ENCODE measurements at places on chromosomes 11 and 22.

DNA sequence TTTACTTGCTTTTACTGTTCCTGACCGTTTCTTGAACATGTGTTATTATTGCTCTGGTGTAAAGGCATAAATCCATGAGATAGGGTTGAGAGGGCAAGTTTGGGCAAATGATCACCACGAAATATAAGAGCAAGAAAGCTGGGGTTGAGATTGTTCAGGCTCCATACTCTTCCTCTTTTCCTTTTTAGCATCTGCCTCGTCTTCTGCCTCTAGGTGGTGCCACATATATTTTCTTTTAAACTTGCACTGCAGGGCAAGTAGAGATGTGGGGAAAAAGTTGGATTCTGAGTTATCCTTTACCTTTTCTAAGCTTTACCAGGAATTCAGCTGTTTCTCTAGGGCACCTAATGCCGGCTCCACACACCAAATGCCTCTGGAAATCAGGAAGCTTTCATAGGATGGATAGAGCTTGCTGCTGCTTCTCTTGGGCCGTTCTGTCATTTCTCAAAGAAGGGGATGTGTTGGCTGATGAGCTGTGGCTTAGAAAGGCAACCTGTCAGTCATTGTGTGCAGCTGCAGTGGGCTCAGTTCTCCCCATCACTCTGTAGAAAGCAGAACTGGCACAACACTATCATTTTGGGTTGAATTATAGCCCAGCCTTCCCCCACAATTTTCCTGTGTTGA lies 98.2 kb downstream of the LDLRAD3 start:
- DNase-seq = no peak

GRCh38 chr11:86535773-86536172 lies 136.6 kb downstream of the ME3 start:
- no peak for DNase-seq

GRCh38 chr11:66340596-66341501 lies 4.1 kb downstream of the BRMS1 start:
- peak; percentile 44 for DNase-seq

DNA sequence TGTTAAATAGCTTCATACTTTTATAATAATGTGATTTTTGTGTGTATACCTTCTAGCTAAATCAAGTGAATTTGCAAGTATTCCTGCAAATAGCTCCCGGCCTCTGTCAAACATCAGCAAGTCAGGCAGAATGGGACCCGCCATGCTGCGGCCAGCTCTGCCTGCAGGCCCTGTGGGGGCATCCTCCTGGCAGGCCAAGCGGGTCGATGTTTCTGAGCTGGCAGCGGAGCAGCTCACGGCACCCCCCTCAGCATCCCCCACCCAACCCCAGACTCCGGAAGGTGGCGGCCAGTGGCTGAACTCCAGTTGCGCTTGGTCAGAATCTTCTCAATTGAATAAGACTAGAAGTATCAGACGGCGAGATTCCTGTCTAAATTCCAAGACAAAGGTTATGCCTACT lies 19.3 kb downstream of the GTSE1 start:
- DNase-seq = no peak

DNA sequence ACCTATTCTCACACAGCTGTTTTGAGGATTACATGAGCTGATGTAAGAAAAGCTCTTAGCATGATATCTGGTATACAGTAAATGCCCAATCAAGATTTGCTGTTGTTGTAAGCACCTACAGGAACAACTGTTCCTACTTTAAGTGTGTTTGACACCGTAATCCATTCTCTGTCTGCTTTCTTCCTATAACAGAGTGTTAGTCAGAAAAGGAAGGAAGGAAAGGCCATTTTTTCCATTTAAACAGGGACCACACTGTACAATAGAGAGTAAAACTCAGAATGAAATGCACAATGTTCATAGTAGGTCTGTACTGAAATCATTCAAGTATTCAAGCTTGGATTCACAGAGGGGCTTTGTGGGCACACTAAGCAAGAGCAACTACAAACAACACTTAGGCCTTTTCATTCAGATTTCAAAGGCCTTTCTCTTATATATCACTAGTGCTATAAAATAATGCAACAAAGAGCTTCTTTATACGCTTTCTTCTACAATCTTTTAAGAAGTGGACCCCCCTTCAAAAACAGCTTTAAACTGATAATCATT lies 21.5 kb downstream of the MTCH2 start:
- no peak for DNase-seq

GRCh38 chr22:45227645-45228400 lies 12.9 kb downstream of the KIAA0930 start:
- peak; percentile 49 for DNase-seq

GRCh38 chr22:49753276-49753890 lies 74.3 kb downstream of the BRD1 start:
- DNase-seq = no peak

- DNase-seq = peak; percentile 41
These were observed 29.3 kb downstream of the EIF3F start for GRCh38 chr11:8016440-8016839.

GRCh38 chr11:28144808-28145207 lies 36.6 kb downstream of the METTL15 start:
- no peak for DNase-seq

DNA sequence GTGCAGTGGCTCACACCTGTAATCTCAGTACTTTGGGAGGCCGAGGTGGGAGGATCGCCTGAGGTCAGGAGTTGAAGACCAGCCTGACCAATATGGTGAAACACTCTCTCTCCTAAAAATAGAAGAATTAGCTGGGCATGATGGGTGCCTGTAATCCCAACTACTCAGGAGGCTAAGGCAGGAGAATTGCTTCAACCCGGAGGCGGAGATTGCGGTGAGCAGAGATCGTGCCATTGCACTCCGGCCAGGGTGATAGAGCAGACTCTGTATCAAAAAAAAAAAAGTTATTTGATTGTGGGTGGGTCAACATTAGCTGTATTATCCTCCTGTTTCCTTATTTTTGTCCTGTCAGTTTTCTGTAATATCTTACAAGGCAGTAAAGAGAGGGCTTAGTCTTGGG lies 11.9 kb upstream of the RFPL1 start:
- DNase-seq = peak; percentile 18

DNA sequence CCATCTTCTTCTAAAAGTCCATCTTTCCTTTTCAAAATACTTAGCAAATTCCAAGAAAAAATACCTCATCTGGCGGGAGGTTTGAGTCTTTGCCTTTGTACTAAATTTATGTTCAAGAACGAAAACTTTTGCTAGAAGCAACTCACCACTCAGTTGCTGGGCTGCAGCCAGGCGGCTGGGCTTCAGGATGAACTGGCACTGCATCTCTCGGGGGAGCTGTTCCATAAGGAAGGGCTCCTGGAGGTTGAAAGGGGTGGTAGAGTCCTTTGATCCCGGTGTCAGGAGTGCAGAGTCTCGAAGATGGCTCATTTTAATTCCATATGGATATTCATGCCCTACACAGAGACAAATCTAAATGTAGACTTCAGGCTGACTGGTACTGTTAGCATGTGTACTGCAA lies 105.8 kb downstream of the ARHGAP20 start:
- no peak for DNase-seq

DNA sequence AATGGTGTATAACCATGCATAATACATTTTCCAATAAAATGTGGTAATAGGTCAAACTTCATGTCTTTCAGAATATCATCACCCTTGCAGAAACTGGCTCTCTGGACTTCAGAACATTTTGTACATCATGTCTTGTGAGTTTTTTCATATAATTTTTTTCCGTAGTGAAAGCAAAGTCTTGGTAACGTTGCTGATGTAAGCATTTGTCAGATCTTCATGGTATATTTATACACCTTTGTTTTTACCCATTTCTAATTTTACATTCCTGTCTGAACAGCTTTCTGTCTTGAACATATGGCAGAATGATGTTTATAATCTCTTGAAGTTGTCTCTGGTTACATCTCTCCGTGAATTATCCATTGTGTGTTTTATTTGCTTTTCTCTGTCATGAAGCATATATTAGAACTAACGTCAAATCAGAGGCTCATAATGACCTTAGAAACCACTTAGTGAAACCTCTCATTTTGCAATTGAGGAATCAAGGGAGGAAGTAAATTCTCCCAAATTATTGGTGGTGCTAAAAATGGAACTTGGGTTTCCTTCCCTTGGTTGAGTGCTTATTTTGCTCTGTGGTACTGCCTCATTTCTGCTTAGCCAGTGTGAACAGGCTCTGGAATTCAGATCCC lies 37.4 kb downstream of the CSRP3 start:
- no peak for DNase-seq

DNA sequence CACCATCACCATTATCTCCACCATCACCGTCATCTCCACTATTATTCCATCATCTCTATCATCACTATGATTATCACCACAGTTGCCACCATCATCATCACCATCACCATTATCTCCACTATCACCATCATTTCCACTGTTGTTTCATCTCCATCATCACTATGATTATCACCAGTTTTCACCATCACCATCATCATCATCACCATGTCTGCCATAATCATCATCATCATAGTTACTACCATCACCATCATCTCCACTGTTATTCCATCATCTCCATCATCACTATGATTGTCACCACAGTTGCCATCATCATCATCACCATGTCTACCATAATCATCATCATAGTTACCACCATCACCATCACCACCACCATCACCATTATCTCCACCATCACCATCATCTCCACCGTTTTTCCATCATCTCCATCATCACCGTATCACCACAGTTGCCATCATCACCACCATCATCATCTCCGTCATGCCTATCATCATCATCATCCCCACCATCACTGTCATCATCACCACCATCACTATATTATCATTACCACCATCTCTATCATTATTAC lies 264.9 kb downstream of the BRD1 start:
- DNase-seq = no peak

GRCh38 chr11:116702772-116703385 lies 69.9 kb downstream of the BUD13 start:
- no peak for DNase-seq

- no peak for DNase-seq
These were observed 32.1 kb downstream of the UQCR10 start for GRCh38 chr22:29799217-29799680.

- no peak for DNase-seq
These were observed 61.5 kb downstream of the SMCO4 start for GRCh38 chr11:93481696-93482095.

- DNase-seq = no peak
These were observed 2.2 kb upstream of the BCO2 start for GRCh38 chr11:112173152-112173551.

- DNase-seq = no peak
These were observed 8.4 kb upstream of the MGAT3 start for GRCh38 chr22:39448205-39449054.

- DNase-seq = no peak
These were observed 88.8 kb upstream of the SHANK2 start for GRCh38 chr11:71341173-71341572.

GRCh38 chr11:88173956-88174355 lies 1.3 kb downstream of the RAB38 start:
- no peak for DNase-seq

DNA sequence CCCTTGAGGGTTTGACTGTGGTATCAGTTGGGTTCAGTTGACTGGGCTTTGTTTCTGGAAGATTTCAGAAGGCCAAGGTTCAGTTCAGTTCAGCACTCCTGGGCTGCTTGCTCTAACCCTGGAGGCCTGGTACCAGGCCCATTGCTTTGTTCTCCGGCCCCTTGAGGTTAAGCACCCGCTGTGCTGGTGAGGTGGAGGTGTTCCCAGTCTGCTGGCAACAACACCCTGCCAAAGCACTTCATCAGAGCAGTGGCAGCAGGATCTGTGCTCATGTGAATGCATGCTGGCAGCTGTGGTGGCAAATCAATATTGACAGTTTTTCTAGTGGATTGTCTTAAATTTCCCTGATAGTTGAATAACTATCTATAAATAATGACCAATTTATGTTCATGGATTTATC lies 3.8 kb upstream of the SCGB1D1 start:
- DNase-seq = no peak

DNA sequence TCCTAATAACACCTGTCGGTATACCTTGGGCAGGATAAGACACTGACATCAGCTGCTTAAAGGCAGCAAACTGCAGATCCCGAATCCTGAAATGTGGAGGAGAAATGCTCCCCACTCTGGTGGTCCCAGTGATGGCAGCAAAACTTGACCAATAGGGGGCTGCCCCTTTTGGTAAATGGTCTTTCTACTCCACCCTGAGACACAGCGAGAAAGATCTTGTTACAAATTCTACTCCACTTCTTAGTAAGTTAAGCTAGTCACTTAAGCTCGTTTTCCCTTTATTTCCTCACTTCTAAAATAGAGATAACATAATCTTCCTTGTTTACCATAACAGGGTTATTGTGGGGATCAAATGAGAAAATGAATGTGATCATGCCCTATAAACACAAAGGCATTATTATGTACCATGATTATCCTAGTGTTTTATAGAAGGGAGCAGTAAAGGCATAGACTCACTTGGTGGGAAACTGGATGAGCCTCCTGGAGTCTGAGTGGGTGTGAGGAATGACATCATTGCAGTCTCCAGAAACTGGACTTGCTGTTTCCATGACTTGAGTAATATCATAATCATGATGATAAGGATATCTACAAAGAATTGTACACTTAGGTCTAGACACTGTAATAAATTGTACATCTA lies 50.9 kb downstream of the ENDOD1 start:
- no peak for DNase-seq

- DNase-seq = no peak
These were observed 97.2 kb upstream of the CEP126 start for GRCh38 chr11:101817581-101817980.

GRCh38 chr11:86346513-86346912 lies 28.2 kb upstream of the CCDC81 start:
- no peak for DNase-seq

DNA sequence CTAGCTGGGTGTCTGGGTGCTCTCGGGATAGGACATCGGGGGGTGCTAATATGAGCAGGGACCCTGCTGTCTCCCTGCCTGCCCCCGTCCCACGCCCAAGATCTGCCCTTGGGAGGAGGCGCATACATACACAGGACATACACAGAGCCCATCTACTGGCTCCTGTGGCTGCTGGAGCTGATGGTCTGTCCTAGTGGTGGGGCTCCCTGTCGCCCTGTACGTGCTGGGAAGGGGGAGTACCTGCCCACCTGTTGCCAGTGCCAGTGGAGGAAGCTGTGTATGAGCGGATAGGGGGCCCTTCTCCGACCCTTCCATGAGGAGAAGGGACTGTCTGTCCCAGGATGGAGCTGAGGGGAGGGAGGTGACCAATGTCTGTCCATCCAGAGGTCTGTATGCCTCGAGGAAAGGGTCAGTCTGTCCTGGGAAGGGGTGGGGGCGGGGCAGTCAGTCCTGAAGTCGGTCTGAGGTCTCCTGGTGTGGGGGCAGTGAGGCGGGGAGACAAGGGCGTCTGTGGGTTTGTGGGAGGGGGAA lies 952 bp downstream of the TBC1D10A start:
- DNase-seq = no peak

DNA sequence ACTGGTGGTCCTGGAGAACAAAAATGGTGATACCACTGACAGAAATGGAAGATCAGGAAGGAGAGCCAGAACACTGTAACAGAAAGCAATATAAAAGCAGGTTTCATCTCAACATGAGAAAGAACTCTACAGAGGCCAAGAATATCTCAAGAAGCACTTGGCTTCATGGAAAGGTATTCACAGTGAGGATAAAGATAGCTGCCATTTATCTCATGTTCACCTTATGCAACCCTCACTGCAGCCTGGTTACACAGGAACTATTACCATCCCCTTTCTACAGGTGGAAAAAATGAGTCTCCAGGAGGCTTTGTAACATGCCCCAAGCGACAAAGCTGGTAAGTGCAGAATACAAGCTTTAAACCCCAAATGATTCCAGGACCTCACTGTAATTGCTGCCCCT lies 606.1 kb upstream of the CADM1 start:
- DNase-seq = no peak

GRCh38 chr11:3637201-3637600 lies 4.6 kb downstream of the ART5 start:
- DNase-seq = no peak
